ENCODE measurements at places on chromosomes 3 and 15. TPM values are rescaled to one million over a fixed set of nuclear protein-coding genes. Genes with fewer than 3 reads are reported as not detected.

- DNase-seq, result no peak
Measured at GRCh38 chr15:60643555-60643954, 164.6 kb upstream of the ICE2 start.

SGO1 gene
- total RNA-seq, result 6.9 TPM

GRCh38 chr3:42042747-42043098 is 48.4 kb upstream of the TRAK1 start:
- DNase-seq, result no peak

DNA sequence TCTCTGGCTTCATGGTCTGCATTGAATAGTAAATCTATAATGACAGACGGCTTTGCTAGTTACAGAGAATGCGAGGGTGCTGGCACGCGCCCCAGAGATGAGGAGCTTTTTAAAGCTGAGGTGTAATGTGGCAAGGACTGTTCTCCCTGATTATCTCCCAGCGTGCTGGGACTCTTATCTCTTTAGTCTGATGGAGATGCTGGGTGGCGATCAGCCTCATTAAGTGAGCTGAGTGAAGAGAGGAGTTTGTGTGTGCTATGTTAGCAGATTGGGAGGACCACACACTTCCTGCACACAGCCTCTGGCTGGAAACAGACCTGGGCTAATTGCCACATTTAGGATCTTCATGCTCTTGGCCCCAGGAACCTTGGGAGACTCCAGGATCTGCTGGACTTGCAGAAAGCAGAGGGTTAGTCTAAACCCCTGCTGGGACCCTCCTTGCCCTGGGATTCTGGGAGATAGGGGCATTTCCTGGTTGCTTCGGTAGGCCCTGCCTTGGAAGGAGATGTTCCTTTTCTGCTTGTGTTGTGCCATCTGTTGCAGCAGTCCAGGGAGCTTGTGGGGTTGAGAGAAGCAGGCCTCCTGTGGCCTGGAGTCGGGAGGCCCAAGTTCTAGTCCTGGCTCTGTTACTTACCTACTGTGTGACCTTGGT is 15.0 kb downstream of the PDIA5 start:
- no peak for DNase-seq

GRCh38 chr3:66401157-66401550 is 99.7 kb downstream of the LRIG1 start:
- no peak for DNase-seq

FAM227B gene
- total RNA-seq, result 19.9 TPM

- no peak for DNase-seq
Measured at GRCh38 chr3:94156626-94157025, 93.8 kb downstream of the NSUN3 start.

RPL39L gene
- total RNA-seq, result 10.7 TPM

MAP6D1 gene
- total RNA-seq, result 2.0 TPM

DNA sequence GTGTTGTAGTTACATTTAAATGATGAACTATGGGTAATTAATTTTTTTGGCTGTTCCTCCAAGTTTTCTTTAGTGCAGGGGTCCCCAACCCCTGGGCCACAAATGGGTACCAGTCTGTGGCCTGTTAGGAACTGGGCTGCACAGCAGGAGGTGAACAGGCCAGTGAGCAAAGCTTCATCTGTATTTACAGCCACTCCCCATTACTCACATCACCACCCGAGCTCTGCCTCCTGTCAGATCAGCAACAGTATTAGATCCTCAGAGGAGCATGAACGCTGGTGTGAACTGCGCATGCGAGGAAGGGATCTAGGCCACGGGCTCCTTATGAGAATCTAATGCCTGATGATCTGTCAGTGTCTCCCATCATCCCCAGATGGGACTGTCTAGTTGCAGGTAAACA is 75.9 kb upstream of the RPL35A start:
- DNase-seq, result no peak

DNA sequence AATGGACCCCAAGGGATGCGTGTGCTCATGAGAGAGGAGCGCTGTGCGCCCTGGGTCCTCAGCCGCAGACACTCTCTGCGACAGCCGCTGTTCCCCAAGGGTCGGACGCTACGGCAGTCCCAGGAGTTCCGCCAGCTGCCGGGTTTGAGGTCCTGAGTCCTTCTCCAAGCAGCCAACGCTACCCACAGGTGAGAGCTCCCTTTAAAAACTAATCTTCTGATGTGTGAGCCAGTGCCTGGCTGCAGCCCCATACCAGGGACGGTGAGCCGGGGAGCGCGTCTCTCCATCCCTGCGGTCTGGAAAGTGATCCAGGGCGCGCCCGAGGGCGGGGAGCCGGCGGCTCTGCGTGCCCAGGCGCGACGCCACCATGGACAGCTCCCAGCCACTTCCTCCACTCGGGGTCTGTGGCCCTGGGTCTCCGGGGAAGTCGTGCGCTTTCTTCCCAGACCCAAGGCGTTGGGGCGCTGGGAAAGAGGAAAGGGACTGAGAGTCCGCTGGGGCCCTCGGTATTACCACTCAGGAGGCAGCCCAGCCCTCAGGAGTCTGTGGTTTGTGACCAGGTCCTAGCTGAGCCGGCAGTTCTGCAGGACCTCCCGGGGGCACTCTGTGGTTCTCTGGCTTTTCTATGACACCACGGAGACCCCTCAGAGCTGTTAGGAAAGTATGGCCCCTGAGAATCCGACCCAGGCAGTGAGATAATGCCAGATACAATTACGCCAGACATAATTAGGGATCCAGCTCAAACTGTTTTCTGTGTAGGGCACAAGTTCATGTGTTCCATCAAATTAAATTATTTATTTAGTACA is 1.4 kb downstream of the CEMIP start:
- no peak for DNase-seq

ITIH3 gene
- total RNA-seq, result 1.4 TPM

DNA sequence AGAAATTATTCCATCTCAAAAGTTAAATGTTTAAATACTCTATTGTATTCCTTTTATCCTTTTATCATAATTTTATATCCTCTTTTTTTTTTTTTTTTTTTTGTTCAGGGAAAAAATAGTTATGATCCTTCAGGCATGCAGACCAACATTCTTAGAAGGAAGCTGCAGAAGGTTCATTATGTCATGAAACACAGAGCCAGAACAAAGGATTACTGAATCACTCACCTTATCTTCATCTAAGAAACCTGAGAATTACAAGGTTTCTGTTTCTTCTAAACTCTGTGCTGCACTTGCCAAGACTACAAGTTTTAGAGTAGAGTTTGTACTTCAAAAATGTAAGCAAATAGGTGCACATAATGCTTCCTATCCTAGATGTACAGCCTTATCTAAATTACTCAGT is 3.3 kb downstream of the PLCH1 start:
- DNase-seq, result no peak

- no peak for DNase-seq
Measured at GRCh38 chr3:126356373-126357264, 589 bp downstream of the KLF15 start.

GPR149 gene
- not detected for total RNA-seq

- DNase-seq, result no peak
Measured at GRCh38 chr15:20341901-20342600, 199.5 kb downstream of the GOLGA6L6 start.

GRCh38 chr15:74272812-74273211 is 36.7 kb downstream of the CCDC33 start:
- no peak for DNase-seq

- no peak for DNase-seq
Measured at GRCh38 chr3:33918126-33918756, 119.8 kb downstream of the PDCD6IP start.

GRCh38 chr3:53104762-53105161 is 25.5 kb downstream of the RFT1 start:
- DNase-seq, result no peak

KNG1 gene
- not detected for total RNA-seq

DNA sequence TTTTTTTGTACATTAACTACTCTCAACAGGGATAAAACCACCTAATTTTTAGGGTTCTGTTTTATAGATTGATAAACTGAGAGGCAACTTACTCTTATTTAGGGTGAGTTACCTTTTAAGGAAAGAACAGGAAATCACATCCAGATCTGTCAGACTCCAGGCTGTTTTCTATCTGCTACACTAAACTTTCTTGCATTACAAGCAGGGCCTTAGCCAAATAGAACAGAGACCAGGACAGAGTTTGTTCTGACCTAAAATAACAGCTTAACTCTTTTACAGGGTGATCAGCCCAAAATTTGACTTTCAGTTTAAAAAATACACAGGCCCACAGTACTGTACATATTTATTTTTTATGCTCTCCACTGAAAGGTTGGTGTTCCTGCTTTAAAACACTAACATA is 38.6 kb downstream of the SGO1 start:
- DNase-seq, result no peak

CPLX3 gene
- not detected for total RNA-seq

CNTN3 gene
- total RNA-seq, result 27.1 TPM

DNA sequence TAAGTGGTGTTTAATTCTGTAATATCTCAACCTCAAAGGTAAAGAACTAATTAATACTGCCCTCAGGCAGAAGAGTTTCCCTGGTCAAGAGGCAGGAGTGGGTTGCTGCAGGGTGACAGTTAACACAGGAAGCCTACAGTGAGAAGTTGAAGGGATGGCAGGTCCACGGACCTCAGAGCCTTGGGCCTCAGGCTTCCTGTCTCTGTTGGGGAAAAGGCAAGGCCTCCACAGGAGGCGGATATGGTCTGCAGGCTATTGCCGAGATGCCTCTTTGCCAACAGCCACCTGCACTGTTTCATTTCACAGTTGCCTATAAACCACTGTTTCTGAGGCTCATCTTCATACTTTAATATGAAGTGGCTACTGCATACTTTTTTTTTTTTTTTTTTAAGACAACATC is 33.3 kb upstream of the RPN1 start:
- DNase-seq, result no peak

DNA sequence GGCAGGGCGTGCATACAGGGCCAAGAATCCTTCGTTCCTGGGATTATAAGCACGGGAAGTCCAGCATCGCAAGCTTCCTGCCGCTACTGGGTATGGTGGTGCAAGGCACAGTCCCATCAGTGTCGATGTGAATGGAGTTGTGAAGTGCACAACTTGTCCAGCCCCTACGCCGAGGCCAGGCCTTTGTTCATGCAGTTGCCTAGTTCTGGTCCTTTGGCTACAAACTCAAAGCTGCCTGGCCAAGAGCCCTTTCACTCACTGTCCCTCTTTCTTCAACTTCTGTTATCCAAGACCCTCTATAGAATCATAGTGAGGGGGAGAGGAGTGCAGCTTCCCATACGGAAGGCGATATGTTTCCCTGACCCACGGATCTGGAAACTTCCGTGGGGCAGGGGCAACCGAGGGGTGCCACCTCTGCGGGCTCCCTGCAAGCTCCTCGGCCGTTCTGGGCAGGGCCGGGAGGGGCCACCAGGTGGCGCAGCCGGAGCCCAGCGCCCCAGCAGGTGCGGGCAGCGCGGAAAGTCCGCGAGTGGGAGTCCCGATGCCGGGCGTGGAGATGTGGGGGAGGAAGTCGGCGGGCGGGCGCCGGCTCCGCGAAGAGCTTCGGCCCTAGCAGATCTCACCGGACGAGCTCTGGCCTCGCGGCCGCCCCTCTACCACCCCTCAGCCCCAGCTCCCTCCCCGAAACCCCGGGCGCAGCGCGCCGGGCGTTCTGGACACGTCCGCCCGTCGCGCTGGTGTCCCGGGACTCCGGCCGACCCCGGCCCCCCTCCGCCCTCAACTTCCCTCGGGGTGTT is 693 bp downstream of the RASGRP1 start:
- DNase-seq, result no peak

GP5 gene
- 0.90 TPM for total RNA-seq

- no peak for DNase-seq
Measured at GRCh38 chr3:123679712-123680386, 95.0 kb upstream of the HACD2 start.

DNA sequence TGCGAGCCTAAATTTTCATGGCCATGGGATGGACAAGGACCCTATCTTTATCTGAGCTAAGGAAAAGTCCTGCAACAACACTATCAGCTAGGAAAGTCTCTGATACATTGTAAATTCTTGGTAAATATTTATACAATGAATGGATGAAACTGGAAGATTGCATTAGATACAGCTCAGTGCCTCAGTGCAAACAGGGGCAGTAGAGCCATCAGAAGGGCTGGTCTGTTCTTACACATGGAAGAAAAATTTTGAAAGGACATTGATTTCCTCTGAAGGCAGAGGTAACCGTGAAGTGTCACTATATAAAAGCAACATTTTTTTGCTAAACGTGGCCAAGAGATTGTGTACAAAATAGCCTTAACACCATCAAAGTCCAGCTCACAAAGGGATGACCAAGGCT is 153.2 kb upstream of the GADL1 start:
- DNase-seq, result no peak

- no peak for DNase-seq
Measured at GRCh38 chr3:71168121-71168721, 415.3 kb downstream of the FOXP1 start.

GRCh38 chr3:25349828-25350724 is 78.0 kb upstream of the RARB start:
- DNase-seq, result no peak

AMIGO3 gene
- not detected for total RNA-seq

DNA sequence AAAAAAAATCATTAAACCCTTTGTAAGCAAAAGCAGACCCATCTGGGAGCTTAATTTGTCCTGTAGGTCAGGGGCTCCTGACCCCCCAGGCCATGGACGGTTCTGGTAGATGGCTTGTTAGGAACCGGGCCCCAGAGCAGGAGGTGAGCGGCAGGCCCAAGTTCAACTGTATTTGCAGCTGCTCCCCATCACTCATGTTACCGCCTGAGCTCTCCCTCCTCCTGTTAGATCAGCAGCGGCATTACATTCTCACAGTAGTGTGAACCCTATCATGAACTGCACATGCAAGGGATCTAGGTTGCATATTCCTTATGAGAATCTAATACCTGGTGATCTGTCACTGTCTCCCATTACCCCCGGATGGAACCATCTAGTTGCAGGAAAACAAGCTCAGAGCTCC is 60.7 kb downstream of the FSIP1 start:
- DNase-seq, result no peak

PYGO1 gene
- 40.9 TPM for total RNA-seq

GRCh38 chr15:58573270-58573669 is 141.5 kb downstream of the LIPC start:
- DNase-seq, result no peak

EIF1B gene
- total RNA-seq, result 31.9 TPM

- DNase-seq, result no peak
Measured at GRCh38 chr3:114645392-114645791, 351.6 kb downstream of the TIGIT start.

DNA sequence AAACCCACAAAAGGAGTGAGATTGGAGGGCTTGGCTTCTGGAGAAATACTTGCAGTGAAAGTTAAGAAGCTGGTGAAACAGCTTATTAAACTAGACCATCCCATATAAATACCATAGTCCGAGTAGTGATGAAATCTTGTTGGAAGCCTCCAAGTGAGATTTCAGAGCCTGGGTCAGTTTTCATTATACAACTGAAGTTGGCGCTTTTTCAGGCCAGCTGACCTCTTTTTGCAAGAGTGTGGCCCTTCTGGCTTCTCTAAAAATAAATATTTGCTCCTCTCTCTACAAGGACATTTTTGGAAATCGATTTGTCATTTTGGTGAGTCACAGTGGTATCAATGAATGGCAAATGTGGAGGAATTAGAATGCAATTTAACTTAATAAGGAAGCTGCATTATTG is 51.2 kb upstream of the THRB start:
- no peak for DNase-seq

Measured in urinary bladder (tissue), 4 donors.